ENCODE measurements at places on chromosomes 3 and 15.
A peak's percentile ranks its signal among the peaks of the same experiment; 100 is the strongest.

GRCh38 chr15:76310475-76311099 is 682 bp downstream of the ETFA start:
- peak; percentile 36 for DNase-seq

DNA sequence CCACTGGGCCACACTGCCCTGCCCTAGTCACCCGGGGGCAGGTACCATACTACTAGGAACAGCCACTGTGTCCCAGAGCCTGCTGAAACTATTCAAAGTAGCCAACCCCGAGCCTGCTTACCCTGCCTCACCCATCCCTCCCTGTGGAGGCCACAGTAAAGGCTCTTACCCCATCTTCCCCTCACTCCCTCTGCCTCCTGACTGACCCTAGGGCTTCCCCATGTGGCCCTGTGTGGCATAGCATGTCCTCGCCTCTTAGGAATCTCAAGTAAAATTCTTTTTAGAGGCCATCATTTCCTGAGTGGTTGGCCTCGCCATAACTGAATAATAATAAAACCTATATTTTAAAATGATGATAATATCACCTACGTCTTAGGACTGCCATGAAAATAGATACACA is 112.2 kb upstream of the SLC6A11 start:
- DNase-seq: peak; percentile 17

- no peak for DNase-seq
These were observed 334.9 kb downstream of the MAGI1 start for GRCh38 chr3:65703820-65704219.

- no peak for DNase-seq
These were observed 30.7 kb downstream of the XXYLT1 start for GRCh38 chr3:195240171-195240701.

- DNase-seq: no peak
These were observed 265.1 kb downstream of the THSD4 start for GRCh38 chr15:71380345-71380744.

DNA sequence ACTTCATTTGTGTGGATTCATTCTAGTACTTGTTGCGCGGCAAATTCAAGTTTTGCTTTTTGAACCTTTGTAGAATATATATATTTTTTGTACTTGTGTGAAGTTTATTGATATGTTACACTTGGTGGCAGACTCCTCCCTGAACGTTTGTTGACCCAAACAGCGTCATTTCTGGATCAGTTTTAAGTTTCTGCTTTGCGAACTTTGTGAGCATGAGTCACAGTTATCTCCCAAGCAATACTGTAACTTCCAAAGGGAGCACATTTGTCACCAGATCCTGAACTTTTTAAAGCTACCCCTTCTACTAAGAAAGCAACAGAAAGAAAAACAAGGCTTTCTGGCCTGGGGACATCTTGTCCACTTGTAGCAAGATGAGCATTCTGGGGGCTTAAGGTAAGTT is 74.8 kb upstream of the CACNA2D3 start:
- no peak for DNase-seq

DNA sequence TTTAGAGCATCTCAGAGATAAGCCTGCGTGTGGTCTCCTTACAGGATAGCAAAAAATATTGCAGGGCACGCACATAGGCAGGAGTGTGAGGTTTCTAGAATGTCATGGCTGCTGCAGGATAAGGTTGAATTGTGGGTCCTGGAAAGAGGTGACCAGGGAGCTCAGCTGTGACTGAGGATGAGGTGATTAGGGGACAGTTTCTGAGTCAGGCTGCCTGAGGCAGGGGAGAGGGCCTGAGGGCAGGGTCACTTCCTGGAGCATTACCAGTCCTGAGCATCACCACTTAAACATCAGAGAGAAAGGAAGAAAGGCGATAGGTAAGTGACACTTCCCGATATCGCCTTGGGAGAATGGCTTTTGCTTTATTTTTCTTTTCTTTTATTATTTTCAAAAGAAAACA is 813.8 kb downstream of the TUSC7 start:
- no peak for DNase-seq

DNA sequence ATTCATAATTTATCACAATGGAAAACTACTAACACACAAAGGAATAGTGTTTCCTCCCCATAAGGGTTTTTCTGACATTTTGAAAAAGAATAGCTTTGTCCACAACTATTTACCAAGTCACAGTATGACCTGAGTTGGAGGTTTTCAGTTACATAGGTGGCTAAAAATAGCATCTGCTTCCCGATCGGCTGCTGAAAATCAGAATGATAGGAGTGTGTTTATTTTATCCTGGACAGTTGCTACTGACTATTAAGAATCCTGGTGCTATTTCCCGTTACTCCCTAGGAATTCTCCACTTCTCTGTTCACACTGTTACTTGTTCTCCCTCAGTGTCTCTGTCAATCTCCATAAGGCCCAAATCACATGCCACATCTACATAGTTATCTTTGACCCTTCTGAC is 353.9 kb upstream of the RARB start:
- DNase-seq: peak; percentile 25

DNA sequence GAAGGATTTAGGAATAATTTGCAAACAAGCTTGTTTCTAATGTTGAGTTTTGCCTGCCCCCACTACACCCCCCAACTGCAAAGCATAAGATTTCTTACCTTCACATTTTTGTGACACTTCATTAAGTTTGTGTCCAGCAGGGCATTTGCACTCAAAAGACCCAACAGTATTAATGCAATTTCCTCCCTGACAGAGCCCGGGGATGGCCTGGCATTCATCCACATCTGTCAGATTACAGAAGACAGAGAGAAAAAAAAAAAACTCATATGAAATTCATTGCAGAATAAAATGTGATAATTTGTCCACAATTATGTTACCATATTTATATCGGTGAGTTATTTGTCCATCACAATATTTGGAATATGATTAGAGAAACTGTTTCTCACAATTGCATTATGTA is 111.5 kb downstream of the FBN1 start:
- DNase-seq: no peak

GRCh38 chr3:105553851-105554250 is 187.1 kb downstream of the ALCAM start:
- peak; percentile 37 for DNase-seq

DNA sequence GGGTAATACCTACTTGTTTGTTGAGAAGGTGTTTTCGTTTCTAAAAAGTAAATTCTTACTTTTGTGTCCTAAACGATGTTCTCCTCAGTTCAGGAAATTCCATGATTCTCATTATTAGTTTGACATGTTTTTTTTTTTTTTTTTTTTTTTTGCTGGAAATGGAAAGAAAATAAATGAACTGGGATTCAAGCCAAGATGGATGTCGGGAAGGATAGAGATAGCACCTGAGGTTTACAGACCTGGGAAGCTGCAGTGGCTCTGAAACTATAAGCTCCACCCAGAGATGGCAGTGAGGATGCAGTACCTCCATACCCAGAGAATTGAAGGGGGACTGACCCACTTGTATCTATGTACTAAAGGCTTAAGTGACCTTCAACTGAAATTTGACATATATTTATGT is 334.6 kb upstream of the TGFBR2 start:
- no peak for DNase-seq
